ENCODE measurements at places on chromosomes 4 and X.

DNA sequence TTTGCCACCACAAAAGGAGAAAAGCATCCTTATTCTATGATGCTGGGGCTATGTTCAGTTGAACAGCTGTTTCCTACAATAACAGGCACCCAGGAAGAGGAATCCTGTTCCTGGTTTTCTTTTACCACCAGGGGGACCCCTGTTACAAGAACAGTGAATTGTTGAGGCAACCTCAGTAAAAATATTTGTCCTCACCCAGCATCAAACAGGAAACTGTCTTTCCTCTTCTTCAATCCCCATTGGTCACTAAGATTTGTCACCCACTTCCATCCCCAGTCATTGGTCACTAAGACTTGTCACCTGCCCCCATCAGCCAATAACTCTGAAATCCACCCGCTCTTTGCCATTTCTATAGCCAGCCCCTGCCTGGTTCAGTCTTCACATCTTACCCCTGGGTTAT lies 143.5 kb upstream of the GALNT7 start:
- peak; percentile 50 for DNase-seq

DNA sequence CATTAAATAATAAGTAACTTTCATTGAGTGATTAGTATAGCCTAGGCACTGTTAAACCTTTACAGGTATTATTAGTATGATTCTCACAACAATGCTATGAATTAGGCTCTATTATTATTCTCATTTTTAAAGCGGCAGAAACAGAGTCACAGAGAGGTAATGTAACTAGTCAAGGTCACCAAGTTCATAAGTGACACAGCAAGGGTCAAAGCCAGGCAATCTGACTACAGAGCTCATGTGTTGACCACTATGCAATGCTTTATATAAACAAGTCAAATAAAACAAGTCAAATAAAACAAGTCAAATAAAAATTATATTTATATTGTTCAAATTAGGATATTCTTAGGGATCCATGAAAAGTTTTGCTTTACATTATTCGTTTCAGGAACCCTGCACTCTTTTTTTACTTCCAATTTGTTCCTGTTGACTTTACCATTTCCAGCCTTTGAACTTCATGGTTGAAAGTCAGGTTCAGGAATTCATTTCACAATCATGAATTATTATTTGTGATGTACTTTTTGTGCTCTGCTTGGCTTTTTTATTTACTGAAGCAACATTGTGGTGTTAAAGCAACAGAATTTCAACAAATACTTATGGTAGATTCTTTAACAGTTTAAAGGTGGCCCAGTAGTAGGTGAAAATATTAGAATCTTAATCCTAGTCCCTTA lies 18.0 kb upstream of the ZC4H2 start:
- no peak for DNase-seq

DNA sequence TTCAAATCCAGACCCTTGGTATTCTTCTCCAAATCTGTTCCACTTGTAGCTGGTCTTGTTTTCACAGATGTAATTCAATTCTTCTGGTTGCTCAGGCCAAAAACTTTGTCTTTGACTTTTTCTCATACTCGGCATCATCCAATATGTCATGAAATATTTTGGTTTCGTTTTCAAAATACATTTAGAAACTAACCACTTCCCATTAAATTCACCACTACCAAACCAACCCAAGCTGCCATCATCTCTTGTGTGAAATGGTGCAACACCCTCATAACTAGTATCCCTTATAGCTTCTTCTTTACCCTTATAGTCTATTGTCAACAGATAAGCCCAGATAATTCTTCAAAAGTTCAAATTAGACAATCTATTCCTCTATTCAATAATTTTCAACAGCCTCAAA lies 192.1 kb downstream of the PRR32 start:
- no peak for DNase-seq

- DNase-seq, result no peak
Observed at GRCh38 chr4:101871962-101872676, 81.6 kb downstream of the BANK1 start.

GRCh38 chrX:41946989-41947612 lies 23.7 kb upstream of the CASK start:
- no peak for DNase-seq

- no peak for DNase-seq
Observed at GRCh38 chr4:3485886-3486540, 22.9 kb downstream of the DOK7 start.

Data from NCI-H1694 treated with DMSO at 0.1 percent for 48 hours (cell line).